Activated CD4-positive, alpha-beta T cell treated with anti-CD3 and anti-CD28 coated beads for 1 hour (primary cell): ENCODE measurements at places on chromosomes 7 and 10.

- no peak for DNase-seq
Measured at GRCh38 chr10:93947055-93947454, 46.7 kb upstream of the PLCE1 start.

- DNase-seq: no peak
Measured at GRCh38 chr10:29957907-29958331, 101.5 kb downstream of the JCAD start.

DNA sequence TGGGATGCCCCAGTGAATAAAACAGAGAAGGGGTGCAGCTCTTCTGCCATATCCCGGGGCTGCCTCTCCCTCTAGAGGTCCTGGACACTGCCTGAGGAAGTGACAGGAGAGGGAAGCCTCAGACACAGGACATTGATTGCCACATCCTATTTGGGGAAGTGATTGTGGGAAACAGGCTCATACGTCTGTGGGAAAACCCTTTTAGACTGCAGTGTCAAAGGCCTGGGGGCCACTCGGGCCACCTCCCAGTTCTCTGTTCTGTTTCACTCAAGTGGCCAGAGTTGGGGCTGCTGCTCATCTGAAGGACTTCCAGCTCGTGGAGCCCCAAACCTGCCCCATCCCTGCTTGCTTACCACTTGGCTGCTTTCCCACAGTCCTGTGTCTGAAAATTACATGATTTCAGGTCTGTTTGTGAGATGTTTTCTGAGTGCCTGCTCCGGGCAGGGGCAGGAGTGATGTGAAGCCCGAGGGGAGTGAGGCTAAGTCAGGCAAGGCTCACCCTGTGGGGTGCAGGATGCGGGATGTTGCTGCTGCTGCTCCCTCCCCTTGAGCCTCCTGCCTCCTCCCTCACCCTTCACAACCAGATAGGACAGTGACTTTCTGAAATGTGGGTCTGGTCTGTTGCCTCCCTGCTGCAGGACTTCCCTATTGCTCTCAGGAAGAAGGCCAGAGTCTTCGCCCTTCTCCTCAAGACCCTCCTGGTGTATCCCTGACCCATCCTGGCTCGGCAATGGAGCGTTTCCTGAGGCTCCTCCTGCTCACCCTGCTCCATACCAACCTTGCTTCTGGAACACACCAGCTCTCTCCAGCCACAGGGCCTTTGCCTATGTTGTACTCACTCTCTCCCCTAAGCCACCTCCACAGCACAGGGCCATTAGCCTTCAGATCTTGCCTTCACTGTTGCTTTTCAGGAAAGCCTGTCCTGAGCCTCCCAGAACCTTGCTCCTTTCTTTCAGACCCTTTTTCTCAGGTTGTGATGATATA, 58.4 kb downstream of the NEURL1 start:
- DNase-seq: no peak

GRCh38 chr7:114548081-114548980, 133.7 kb downstream of the FOXP2 start:
- no peak for DNase-seq

DNA sequence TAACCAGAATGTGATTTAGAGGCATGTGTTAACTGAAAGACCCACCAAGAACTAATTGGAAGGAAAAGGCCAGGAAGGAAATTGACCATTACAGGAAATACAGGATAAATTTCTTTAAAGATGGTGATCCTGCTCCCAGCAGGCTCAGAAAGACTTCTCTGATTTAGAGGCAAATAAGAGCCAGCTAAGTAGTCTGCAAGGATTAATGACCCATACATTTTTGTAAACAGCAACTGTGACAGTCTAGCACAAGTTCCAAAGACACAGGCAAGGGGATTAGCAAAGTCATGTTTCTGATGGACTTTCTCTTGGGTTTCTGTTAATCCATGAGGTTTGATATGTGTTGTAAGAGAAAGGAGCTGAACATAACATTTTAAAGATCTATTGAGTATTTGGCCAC, 425.0 kb downstream of the HTR7 start:
- DNase-seq: no peak

DNA sequence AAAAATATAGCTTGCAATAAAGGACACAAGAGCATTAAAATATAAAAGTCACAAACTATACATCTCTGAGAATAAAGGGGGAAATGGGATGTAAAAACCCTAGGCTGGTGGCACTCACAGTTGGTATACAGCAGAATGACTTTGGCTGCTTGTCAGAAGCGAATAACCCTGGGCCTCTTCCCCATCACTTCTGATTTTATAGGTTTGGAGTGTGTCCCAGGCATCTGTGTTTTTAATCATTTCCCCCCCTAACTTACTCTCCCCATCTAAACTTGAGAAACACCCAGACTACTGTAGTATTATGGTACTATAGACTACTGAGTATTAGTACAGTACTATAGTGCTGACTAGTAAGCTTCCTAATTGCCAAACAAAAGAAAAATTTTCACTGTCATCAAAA, 1.8 kb upstream of the RPA3 start:
- no peak for DNase-seq

DNA sequence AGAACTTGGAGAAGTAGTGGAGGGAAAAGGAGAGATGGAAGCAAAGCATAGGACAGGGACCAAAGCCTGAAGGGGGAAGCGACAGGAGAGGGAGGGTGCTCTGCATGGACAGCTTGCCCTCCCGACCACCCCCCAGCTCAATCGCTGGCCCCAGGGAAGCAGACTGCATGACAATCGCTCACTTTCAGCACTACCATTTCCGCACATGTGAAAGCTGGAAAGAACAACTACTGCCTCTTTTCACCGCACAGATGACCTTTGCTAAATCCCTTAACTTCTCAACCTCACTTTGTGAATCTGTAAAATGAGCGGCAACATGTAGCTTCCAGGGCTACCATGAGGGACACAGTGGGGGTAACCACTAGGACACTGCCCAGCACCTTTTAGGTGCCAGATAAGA, 17.1 kb downstream of the VOPP1 start:
- DNase-seq: no peak

DNA sequence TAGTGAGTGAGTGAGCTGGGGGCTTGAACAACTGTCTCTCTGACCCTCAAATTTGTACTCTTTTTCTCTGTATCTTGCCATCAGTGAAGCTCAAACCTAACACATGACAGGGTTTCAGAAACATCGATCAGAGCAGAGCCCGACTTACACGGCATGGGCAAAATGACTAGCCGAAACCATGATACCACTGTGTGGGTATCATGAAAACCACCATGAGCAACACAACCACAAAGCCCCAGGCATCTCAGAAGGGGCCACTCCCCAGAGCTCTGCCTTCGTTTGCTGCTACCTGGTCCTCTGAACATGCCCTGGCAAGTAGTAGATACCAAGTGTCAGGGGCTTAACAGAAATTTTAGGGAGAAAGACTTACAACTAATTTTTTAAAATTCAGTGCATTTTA, 308.5 kb downstream of the WDR11 start:
- DNase-seq: no peak

GRCh38 chr7:15612205-15612604, 50.4 kb upstream of the AGMO start:
- no peak for DNase-seq

DNA sequence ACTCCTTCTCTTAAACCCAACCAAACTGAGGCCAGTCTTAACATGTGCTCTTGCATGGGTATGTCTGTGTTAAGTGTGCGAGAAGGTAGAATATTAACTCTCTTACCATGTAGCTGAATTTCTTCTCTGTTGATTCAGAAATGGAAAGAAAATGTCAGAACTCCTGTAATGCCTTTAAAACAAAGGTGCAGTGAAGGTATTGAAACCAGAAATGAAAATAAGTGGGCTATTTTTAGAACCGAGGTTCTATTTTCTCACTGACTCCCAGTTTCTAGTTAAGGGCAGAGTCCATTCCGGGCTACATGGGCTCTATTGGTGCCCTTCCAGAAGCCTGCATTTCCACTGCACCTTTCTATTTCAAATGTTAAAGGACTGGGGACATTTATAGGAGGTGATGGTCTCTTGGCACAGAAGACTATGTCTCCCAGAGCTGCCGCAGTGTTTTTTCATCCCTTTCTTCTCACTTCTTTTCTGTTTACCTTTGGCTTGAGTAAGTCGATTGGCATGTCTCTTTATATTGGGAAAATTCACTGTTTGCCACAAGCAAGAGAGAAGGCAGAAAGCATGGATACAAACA, 174.9 kb downstream of the LRMDA start:
- no peak for DNase-seq

GRCh38 chr10:132048294-132048667, 17.5 kb upstream of the JAKMIP3 start:
- DNase-seq: no peak

DNA sequence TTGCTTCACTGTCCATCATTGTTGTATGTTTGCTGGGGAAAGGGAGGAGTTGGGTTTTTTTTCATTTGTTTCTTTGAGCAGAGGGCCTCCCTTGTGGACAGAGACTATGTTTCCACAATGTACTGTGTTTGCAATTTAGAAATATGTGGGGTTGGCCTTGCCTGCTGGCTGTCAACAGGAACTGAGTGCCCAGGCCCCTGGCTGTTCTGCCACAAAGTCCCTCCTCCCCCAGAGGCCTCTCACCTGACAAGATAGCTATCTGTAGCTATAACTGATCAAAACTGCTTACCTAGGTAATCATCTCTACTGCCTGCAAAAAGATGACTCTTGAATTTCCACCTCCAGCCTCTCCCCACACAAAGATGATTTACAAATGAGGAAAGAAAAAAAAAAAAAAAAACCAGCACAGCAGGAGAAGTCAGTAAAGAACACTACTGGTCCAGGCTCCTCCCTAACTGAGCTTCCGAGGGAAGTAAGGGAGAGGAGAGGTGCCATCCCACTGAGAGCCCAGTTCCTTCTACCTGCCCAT, 121.8 kb downstream of the SGMS1 start:
- DNase-seq: no peak

- DNase-seq: no peak
Measured at GRCh38 chr10:70621503-70622078, 19.1 kb upstream of the PRF1 start.

GRCh38 chr7:115549910-115550309, 480.7 kb downstream of the TFEC start:
- no peak for DNase-seq

DNA sequence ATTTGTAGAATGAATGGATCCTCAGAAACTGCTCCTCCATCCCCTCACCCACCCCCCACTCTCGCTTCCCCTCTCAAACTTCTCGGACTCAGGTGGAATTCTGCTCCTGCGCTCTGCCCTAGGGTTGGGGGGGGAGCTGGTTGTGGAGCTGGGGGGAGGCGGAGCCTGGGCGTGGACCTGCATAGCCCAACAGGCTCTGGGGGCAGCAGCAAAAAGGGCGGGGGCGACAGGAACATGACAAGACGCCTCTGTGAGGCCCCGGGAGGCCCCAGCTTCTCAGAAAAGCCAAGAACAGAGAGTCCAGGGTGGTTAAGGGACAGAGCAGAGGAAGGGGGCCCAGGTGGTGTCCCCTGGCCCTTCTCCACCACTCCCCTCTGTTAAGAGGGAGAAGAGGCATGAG, 3.5 kb downstream of the TSC22D4 start:
- DNase-seq: no peak

GRCh38 chr10:75402486-75403143, 1.1 kb upstream of the ZNF503 start:
- no peak for DNase-seq

GRCh38 chr10:98676895-98677294, 230.2 kb upstream of the HPS1 start:
- DNase-seq: no peak

- no peak for DNase-seq
Measured at GRCh38 chr7:138502023-138502767, 42.1 kb downstream of the TRIM24 start.
